Renal cortical epithelial cell (primary cell): ENCODE measurements at places on chromosomes 1 and 21.

DNA sequence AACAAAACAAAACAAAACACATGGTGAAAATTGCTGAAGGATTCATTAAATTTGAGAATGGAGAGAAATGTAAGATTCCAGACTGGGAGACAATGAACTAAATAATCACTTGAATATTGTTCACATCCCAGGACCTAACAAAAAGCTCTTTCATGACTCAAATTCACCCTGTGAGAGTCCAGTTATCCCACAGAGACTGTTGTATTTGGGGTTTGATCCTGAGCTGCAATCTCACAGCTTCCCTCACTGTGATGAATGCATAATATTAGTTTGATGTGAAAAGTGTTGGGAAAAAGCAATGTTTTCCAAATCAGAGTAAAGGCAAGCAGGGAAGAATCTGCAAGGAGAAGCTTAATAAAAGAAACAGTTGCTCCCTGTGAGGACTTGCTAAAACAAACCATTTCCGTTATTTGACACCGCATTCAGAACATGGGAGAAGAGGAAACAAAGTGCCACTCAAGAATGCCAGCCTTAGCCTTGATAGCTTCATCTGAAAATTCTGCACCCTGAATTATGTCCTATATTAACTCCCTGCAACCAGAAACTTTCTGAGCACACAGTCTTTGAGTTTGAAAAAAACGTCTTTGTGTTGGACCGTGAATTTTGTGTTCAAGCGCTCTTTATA lies 208.8 kb downstream of the DAB1 start:
- no peak for DNase-seq

DNA sequence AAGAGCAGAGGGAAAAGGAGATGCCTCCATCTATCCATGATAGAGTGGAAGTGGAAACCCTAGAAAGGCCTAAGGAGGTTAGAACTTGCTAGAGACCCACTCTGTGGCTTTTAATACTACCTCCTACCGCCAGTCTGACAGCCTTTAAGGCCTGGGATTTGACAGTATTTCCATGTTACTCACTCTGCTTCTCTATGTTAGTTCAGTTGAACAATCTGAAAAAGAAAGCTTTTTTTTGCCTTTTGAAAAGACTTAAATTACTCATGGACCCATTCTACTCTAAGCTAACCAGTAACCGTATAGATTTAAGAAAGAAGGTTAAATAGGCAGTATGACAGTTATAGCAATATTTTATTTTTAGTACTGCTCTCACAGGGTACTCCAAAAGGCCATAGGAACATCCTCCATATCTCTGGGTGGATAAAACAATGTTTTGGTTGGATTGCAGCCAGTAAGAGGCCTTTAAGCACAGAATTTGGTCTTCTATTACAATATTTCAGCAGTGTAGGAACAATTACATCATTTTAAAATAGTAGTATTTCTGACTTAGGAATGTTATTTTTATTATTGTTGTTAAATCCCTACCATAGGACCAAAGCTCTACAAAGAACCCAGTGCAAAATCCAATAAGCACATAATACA lies 15.9 kb upstream of the GPR25 start:
- DNase-seq: no peak

- DNase-seq: no peak
Observed at GRCh38 chr1:236561976-236562375, 38.2 kb downstream of the LGALS8 start.

- DNase-seq: peak; percentile 63
Observed at GRCh38 chr1:86515597-86515996, 31.3 kb upstream of the CLCA4 start.

GRCh38 chr1:91557039-91557690 lies 56.5 kb downstream of the CDC7 start:
- DNase-seq: peak; percentile 72

- DNase-seq: no peak
Observed at GRCh38 chr1:180278194-180278515, 48.1 kb downstream of the LHX4 start.
